ENCODE measurements at places on chromosomes 16 and 17.

GRCh38 chr16:79307214-79307613 is 293.3 kb downstream of the MAF start:
- no peak for DNase-seq

DNA sequence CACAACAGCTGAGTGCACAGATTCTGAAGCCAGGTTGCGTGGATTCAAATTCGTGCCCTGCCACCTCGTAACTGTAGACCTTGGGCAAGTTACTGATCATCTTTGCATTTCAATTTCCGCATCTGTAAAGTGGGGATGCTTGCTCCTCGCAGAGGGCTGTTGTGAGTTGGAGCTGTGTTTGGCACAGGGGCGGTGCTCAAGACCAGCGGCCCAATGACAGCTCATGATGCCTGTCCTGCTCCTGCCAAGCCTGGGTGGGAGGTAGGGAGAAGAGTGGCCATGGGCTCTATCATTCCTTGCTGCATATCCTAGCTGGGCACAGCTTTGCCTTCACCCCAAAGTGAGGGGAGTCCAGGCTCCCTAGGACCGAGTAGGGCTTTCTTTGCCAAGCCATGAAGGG is 12.6 kb downstream of the NXPH3 start:
- no peak for DNase-seq

- DNase-seq: no peak
These were observed 3.3 kb upstream of the TRARG1 start for GRCh38 chr17:1275962-1276736.

- DNase-seq: peak; percentile 82
These were observed 217.8 kb upstream of the GSE1 start for GRCh38 chr16:85395207-85395912.

- DNase-seq: no peak
These were observed 53.3 kb upstream of the KDM8 start for GRCh38 chr16:27149986-27150385.

GRCh38 chr17:279331-279730 is 73.3 kb downstream of the RPH3AL start:
- DNase-seq: no peak

- no peak for DNase-seq
These were observed 253.4 kb upstream of the RPL38 start for GRCh38 chr17:73949903-73950592.

DNA sequence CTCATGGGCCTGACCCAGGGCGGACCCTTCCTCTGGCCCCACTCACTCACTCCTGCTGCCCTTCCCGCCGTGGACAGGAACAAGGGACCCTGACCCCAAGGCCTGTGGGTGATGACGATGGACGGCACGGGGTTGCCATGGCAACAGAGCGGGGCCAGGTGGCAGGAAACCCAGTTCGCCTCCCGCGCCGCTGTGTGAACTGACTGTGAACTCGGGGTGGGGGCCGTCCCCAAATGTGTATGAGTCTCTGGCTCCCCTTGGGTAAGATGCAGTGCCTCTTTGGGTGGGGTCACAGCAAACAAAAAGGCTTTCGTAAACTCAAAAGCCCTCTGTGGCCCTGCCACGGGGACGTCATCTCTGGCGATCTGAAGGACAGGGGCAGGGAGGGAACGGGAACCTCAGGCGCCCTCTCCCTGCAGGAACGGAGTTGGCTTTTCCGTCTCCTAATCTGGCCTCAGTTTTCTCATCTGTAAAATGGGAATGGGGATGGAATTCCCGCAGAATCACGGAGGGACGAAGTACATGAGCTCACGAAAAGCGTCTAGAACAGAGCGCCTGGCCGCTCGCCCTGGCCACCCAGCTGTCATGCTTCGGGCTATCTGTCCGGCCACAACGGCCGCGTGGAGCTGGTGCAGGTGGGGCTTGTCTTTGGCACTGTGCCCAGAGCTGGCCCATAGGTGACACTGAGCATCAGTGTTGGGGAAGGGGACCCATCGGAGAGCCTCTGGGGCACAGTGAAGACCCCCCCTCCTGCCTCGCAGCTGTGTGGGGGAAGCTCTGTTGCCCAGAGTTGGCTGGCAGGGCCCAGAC is 44.9 kb upstream of the PABPN1L start:
- DNase-seq: no peak

DNA sequence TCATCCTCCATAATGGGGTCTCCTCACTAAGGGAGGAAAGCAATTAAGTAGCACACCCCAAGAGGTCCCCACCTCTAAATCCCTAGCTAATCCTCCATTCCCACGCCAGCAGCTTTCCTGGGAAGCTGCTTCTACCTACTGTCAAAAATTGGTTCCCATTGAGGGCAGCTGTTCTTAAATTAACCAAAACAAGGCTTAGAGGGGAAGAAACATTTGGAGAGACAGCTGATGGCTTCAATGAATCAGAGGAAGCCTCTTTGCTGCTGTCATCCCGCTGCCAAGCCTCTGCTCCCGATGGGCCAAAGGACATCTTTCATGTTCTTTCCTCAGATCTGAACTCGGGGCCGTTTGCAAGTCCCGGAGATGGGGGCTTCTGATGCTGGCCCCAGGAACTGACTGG is 26.6 kb downstream of the AIPL1 start:
- DNase-seq: no peak

DNA sequence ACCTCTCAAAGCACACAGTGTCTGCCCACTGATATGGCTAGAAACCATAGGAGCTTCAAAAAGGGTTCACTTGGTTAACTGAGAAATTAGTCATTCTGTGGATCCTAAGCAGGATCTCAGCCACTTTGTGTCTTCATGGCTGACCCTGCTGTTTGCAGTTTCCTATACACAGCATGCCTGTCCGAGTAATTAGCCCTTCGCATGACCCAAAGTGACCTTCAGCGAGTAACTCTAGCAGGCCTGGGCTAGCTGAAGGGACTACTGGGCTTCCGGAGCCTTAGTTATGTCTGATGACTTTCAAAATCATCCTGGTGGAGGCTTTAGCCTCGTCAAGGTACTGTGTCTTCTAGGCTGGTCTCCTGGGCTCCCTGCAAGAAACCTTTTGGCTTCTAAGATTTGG is 28.9 kb upstream of the FBXW10B start:
- DNase-seq: no peak

- no peak for DNase-seq
These were observed 10.1 kb upstream of the RASD1 start for GRCh38 chr17:17506181-17506741.

DNA sequence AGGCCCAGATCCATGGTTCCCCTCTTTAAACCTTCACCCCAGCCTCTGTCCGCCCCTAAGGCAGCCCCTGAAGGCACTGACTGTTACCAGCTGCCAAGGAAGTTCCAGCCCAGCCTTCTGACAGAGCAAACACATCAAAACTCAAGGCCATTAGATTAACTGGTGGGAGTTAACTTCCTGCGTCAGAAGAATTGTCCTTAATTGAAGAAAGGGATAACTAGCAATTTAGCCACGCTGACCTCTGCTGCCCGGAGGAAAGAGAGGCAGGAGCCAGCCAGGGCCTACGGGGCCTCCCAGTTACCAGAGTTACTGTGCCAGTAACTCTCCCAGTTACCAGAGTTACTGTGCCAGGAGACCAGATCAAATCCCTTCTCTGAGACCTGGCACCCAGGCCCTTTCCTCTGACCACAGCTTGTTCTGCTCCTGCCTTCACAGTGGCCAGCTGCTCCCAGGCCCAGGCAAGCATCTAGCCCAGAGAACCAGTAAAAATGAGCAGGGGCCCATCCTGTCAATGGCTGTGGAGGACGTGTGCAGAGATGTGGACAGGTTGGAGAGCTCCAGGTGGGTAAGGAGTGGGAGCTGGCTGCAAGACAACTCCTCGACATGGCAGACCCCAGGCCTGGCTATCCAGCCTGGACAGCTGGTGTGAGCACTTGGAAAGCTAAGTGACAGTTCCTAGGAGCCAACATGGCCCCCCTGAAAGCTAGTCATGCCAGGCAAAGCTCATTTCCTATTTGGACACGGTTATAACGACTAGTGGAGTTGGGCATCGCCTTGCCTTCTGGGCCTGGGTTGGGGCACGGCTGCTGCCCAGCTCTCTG is 2.8 kb upstream of the PITPNM3 start:
- no peak for DNase-seq

Data from NCI-H1105 (cell line).